SHP77 treated with DMSO at 0.1 percent for 48 hours (cell line): ENCODE measurements at places on chromosomes 3 and 15.

DNA sequence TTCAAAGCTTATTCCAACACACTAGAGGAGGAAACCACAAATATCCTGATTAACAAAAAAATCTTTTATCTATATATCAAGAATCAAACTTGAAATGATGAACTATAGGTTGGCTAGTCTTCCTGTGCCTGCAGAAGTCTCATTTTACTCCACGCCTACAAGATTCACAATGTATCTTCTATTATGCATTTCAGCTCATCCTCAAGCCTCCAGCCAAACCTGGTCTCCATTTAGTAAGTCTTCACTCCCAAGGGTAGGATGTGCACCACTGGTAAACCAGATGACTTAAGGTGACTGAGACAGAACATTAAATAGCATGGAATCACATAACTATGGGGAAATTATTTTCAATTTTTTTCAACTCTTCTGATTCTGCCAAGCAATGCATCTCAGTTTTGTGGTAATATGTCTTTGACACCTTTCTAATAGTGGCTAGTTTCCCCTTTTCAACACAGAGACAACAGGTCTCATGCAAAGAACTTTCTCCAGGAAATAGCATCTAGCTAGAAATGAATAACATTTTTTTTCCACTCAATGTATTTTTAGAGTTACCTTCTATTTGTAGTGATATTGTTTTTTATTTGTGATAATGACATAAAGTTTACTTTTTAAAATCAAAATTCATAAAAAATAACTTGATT, 166.9 kb downstream of the TNIK start:
- DNase-seq = no peak

DNA sequence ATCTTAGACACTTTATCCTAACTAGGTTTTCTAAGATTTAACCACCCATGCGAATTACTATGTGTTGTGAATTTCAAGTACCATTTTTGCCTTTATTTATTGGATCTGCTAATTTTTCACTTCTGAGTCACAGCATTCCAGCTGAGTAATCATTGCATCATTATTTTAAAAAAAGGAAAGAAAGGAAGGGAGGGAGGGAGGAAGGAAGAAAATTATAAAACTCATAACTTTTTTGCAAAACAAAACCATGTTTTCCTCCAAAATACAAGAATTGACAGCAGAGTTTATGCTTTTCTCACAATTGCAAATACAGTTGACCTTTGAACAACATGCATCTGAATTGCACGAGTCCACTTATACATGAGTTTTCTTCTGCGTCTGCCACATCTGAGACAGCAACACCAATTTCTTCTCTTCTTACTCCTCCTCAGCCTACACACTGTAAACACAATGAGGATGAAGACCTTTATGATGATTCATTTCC, 651.4 kb upstream of the NECTIN3 start:
- DNase-seq = no peak

GRCh38 chr15:31317017-31317416, 9.6 kb upstream of the KLF13 start:
- DNase-seq = no peak

DNA sequence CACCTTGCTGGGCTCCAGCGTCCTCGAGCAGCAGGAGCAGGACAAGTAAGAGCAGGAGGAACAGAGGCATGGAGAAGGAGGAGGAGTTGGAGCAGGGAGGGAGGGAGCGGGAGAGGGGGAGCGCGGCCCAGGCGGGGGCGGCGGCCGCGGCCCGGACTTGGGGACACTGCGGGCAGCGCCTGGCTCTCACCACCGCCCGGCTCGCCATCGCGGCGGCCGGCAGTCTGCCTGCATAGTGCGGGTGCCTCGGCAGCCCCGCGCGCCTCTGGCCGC, 440 bp downstream of the DCBLD2 start:
- DNase-seq = no peak

GRCh38 chr3:53190659-53191058, 29.6 kb downstream of the PRKCD start:
- no peak for DNase-seq
